Cortex of kidney (tissue), 1 donor: ENCODE measurements at places on chromosomes 3 and 15.

DNA sequence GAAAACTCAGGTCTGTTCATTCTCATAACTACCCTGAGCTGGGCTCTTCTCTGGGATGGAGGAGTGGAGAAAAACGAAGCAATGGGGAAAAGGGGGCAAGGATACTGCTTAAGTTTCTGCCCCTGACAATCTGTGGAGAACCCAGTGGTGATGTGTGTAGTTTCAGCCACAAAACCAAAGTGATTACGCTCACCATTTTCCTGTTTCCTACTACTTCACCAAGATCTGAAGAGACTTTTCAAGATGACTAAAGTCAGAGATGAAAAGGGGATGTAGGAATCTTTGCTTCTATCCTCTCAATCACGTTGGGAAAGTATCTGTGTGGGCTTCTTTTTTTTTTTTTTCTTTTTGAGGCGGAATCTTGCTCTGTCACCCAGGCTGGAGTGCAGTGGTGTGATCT is 8.3 kb upstream of the UBE2E1 start:
- DNase-seq, result no peak

GRCh38 chr3:94303897-94304296 is 241.0 kb downstream of the NSUN3 start:
- no peak for DNase-seq

- no peak for DNase-seq
These were observed 39.6 kb downstream of the VGLL3 start for GRCh38 chr3:86951322-86951721.

DNA sequence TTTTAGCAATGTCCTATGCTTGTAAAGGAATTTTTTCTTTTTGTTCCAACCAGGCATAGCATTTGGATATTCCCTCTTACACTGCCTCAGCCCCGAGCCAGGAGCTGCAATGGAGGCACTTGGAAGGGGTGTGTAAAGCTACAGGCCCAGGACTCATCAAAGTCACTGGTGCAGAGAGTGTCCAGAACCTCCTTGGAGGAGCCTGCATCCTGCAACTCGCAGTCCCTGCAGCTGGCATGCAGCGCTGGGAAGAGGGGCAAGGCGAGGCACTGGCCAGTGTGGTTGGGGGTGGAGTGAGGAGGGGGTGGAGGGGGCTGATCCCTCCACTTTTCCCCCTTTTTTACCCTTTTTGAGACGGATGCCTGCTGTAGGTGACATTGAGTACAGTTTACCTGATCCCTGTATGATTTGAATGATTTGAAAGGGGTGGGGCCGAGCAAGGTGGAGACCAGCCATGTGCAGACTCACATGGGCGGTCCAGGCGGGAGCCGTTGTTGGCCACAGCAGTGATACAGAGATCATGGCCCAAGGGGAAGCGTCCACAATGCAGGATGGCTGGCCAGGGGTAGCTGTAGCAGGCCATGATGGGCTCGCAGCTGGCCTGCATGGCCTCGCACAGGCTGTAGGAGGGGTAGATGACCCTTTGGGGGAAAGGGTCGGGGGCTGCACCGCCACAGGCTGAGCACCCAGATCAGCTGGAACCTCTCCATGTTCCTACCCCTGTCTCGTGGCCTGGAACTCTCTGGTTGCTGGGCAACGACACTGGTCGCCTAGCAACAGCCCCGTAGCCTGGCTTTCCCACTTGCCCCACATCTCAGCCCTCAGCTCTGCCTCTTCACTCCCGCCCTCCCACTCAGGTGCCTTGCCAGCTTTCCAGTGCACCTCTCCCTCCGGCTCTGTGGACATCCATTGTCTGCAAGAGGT is 7.9 kb downstream of the P4HTM start:
- no peak for DNase-seq

DNA sequence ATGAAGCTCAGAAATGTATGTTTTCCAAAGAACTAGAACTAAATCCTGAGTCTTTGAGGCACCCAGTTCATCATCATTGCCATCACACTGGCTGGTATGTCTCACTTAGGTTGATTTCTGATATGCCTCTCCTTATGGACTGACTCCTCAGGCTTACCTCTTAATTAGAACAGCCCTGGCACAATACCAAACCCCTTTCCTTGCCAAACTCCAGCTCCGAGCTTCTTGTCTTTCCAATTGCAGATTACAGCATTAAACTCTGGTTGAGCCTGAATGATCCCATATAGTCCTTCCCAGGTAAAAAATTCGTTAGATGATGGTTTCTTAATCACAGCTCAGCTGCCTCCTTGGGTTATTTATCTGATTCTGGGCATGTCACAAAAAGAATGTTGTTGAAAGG is 66.3 kb downstream of the RTP4 start:
- no peak for DNase-seq

DNA sequence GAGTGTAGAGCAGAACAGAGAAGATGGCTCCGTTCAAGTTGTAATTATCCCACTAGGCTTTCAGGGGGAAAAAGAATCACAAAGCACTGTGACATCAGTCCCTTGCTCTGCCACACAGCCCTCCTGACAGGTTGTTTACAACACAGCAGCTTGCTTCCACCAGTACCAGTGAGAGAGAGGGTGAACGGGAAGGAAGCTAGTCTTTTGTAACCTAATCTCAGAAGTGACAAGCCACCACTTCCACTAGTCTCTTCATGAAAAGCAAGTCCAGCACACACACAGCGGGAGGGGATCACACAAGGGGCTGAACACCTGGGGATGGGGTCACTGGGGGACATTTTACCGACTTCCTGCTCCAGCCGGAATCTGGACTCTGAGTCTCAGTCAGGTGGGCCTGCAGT is 86.3 kb downstream of the FAM81A start:
- DNase-seq, result no peak

- DNase-seq, result no peak
These were observed 6.6 kb upstream of the SSR3 start for GRCh38 chr3:156561533-156561932.

DNA sequence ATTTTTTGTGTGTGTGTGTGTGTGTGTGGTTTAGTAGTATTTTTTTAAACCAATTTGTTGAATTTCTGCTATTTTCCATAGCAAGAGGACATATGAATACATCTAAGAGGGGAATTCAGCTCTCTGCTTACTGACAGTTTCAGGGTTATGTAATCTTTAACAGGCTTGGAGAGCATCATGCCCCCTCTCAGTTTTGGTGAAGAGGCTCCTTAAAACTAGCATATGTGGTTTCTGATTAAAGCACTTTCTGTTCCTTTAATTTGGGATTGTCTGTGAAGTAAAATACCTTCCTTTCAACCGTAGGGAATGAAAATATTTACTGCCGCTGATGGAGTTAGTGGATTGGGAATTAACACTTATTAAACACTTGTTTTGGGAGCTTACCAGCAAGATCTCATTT is 19.4 kb upstream of the NFKBIZ start:
- no peak for DNase-seq

- DNase-seq, result no peak
These were observed 74.7 kb downstream of the CRYBG3 start for GRCh38 chr3:97896547-97896946.

- no peak for DNase-seq
These were observed 201.3 kb downstream of the XXYLT1 start for GRCh38 chr3:195069501-195070251.

GRCh38 chr3:73365756-73366397 is 258.9 kb downstream of the PDZRN3 start:
- DNase-seq, result no peak

- no peak for DNase-seq
These were observed 53.0 kb upstream of the TPM1 start for GRCh38 chr15:62989366-62990055.

DNA sequence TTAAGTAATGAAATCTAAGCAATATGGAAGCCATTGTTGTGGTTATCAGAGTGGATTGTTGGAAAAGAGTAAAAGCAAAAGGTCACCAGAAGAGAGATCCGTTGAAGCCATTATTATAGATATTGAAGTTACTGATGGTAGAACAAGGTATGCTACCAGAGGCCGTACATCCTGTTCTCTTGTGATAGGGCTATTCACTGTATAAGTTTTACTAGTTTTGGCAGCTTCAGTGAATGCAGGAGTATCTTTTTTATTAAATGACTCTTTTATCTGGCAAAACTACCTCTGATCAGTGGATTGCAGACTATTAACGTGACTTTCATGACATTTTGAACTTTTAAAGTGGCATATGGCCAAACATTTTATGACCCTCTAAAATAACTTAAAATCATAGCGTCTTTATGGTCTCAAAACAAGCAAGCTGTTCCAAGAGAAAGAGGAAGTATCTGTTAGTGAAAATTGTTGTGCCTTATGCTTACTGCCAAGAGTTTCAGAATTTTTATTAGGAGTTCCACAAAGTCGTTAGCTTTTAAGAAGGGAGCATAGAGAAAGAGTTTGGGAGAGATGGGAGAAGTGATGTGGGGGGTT is 102.9 kb downstream of the LRRC49 start:
- no peak for DNase-seq

- DNase-seq, result no peak
These were observed 121.6 kb downstream of the TMEM108 start for GRCh38 chr3:133159498-133160475.

GRCh38 chr3:72614394-72615074 is 233.7 kb downstream of the SHQ1 start:
- no peak for DNase-seq

- no peak for DNase-seq
These were observed 2.0 kb upstream of the TOPBP1 start for GRCh38 chr3:133663569-133664313.

GRCh38 chr3:55370272-55370671 is 116.8 kb downstream of the WNT5A start:
- no peak for DNase-seq
